Effector CD4-positive, alpha-beta T cell (primary cell): ENCODE measurements at places on chromosomes 16 and 17.

DNA sequence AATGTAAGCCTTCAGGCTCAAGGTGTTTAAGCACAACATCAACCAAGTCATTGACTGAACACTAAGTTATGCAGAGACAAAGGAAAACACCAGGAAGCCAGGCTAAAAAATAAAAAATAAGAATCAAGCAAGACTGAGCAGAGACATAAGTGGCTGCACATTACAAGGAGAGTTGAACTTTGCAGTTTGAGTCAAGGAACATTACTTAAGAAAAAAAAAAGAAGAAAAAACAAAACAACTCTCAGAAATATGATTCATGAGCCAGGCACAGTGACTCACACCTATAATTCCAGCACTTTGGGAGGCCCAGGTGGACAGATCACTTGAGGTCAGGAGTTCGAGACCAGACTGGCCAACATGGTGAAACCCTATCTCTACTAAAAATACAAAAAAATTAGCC is 168.1 kb downstream of the C16orf95 start:
- no peak for DNase-seq

- DNase-seq = no peak
Observed at GRCh38 chr17:68973098-68973846, 18.1 kb upstream of the ABCA8 start.

DNA sequence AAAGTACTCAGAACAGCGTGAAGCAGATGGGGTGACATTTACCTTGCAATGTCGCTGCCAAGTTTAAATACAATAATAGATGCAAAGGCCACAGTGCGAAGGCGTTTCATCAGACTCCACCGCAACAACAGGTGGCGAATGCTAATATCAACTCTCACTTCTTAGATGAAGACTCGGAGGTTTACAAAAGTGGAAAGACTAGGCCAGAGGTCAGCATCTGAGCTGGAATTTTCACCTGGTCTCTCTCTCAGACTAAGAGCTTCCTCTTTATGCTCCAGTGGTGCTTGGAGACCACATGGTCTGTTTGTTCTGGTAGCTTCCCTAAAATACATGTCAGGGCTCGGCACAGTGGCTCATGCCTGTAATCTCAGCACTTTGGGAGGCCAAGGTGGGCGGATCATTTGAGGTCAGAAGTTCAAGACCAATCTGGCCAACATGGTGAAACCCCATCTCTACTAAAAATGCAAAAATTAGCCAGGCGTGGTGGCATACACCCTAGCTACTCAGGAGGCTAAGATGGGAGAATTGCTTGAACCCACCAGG is 169.1 kb downstream of the XYLT1 start:
- no peak for DNase-seq

DNA sequence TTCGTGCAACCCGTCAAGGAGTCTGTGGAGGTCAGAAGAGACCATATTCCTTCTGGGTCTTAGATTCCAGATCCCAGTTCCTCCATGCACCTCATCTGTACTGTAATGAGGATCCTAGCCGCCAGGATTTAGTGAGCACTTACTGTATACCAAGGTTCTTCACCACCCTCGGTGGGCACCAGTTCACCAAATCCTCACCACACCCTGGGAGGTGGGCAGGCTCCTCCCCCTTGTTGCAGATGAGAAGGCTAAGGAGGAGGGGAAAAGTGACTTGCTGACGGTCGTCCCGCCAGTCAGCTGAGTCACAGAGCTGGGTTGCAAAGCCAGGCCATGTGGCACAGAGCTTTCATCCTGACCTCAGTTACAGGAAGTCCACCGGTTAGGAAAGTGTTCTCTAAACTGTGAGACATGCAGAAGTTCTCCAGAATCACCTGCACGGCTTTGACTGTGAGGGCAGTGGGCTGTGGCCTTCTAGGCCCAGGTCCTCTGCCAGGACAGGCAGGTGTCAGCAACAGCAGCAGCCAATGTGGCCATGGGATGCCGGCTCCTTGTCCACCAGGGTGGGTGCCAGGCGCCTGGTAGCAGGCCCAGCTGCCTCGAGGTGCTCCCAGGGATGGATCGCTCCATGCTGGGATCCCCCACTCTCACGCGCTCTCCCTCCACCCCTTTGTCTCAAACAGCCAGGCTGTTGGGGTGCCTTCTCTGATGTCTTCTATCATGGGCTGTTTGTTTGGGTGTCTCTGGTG is 240.3 kb upstream of the GSE1 start:
- no peak for DNase-seq

GRCh38 chr17:45747911-45748310 is 36.2 kb upstream of the CRHR1 start:
- no peak for DNase-seq

GRCh38 chr16:89153848-89154271 is 17.7 kb upstream of the CDH15 start:
- no peak for DNase-seq

GRCh38 chr16:15676506-15676905 is 26.5 kb downstream of the NDE1 start:
- DNase-seq = no peak

- DNase-seq = peak; percentile 74
Observed at GRCh38 chr17:77465358-77466041, 324.7 kb downstream of the SEC14L1 start.

DNA sequence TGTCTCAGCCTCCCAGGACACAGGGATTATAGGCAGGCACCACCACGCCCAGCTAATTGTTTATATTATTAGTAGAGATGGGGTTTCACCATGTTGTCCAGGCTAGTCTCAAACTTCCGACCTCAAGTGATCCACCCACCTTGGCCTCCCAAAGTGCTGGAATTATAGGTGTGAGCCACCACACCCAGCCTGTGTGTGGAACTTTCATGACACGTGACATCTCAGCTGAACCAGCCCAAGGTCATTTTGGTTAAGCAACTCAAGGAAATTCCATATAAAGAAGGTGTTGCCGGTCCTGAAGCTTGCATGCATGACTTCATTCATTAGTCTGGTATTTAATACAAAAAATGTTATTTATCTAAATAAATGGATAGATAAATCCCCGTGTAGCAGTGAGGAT is 145.5 kb downstream of the AXIN2 start:
- DNase-seq = no peak

DNA sequence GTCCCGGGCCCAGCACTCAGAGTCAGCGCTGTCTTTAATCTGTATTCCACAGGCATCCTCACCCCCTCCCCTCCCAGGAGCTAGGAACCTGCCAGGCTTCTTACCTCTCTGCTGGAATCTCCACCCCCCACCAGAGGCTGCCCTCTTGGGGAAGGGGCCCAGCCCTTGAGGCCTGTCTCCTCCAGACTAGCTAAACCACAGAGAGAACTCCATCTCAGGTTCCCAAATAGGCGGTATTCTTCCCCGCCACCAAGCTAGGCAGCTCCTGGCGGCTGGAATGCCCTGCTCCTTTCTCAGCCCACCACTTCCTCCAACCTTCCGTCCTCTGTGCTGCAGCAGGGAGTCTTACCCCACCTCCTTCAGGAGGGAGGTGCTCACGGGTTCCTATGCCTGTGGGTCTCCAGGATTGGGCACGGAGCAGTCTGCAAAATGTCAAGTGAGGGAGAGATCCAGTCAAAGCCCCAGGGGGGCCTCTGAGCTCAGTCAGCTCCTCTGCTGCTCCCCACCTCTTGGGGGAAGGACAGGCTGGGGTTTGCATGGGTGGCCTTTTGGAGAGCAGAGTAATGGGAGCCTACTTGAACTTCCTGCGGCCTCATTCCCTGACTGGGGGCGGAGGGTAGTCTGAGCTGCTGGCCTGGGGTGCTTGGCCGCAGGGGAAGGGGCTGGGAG is 55.7 kb downstream of the SREBF1 start:
- no peak for DNase-seq

DNA sequence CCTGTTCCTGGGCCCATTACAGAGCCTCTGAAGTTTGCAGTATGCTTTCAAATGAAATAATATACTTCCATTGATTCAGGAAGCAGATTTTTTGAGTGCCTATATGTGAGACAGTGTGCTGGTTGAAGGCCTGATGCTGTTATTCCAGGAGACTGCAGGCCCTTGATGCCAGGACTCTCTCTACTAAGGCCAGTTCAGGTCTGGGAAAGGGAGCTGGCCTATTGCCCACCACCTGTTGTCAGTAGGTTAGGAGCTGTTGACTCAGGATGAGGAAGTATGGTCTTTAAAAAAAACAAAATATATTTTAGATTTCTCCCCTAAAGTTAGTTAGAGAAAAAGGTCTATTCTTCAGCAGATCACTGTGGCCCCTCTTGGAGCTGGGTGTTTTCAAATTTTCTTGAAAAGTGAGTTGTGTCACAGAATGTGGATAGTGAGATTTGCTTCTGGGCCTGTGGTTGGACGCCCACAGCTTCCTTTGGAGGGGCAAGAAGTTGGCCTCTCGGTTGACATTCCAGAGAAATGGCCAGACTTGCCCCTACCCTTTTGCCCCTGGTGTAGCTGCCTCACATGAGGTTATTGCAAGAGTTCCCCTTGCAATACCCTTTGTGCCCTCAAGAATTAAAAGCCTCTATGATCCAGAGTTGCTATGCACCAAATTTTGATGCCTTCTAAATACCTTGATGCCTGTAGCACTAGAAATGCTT is 7.9 kb downstream of the ESRP2 start:
- no peak for DNase-seq

DNA sequence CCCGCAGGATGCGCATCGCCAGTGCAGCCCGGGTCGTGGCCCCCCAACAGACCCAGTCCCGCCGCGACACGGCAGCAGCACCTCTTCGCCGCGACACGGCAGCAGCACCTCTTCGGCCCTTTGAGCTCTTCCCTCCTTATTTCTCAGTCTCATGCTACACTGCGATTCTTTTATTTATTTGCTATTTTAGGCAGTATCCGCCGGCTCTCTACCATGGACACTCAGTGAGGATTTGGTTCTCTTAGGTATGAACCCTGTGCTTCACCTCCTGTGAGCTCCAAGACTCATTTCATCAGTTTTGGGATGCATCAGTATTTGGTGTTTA is 8.3 kb upstream of the MAP2K3 start:
- DNase-seq = no peak

DNA sequence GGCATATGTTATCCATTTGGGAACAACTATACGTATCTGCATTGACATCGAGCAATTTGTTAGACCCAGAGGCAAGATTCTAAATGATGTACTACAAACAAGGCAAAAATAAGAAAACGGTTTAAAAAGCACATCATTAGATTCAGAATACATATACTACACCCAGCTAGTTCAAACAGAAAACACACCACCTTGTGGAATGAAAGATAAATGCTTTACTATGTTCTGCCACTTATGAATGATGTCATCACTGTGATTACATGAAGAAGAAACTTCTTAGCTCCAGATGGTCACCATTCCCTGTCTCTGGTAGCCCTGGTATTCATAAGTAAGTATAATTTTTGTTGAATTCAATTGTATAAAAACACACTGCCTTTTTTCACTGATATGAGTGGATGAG is 7.8 kb downstream of the NACA2 start:
- no peak for DNase-seq

GRCh38 chr17:79444198-79444597 is 166.7 kb downstream of the RBFOX3 start:
- DNase-seq = no peak

DNA sequence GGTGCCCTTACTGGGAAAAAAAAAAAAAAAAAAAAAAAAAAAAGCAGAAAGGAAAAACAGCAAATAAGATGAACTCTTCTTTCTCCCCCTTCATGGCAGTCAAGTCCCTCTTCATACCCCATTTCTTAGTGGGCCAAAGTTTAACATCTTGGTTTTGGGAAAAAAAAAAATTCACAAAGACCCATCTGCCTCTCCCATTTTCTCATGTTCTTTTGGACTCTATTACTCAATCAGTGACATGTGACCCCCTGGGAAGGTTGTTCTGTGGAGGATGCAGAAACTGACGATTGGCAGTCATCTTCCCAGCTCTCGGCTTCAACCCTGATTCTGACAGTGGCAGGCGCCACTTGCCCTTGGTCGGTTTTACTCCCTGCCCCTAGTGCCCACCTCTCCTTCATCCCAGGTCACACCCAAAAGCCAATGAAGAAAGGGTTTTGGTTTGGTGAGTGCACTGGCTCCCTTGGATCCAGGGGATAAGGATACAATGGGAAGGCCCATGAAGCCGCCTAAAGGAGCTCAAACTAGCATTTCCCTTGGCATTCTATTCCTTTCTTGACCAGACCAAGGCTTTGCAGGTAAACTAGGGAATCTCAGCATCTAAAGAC is 60.7 kb upstream of the TBX2 start:
- DNase-seq = no peak

- DNase-seq = no peak
Observed at GRCh38 chr16:8855972-8856371, 12.8 kb downstream of the CARHSP1 start.

DNA sequence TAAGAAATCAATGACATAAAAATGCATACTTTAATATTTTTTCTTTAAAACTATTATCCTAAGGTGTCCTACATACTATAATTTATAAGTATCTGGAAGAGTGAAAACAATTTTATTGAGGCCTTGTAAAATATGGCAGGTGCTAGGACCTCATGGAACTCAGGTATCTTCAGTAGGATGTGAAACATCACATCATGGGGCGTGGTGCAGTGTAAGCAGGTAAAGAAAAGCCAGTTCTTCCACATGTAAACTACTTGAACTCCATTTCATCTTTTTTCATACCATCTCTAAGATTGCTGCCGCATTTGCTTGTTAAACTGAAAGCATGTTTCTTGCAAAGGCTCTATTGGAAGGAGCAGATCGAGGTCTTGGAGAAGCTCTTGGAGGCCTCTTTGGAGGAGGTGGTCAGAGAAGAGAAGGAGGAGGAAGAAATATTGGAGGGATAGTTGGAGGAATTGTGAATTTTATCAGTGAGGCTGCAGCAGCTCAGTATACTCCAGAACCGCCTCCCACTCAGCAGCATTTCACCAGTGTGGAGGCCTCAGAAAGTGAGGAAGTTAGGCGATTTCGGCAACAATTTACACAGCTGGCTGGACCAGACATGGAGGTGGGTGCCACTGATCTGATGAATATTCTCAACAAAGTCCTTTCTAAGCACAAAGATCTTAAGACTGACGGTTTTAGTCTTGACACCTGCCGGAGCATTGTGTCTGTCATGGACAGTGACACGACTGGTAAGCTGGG is at the start of gene CAPNS2:
Gene CAPNS2 (plus strand): TSS at position 253 of the 744 bp plus-strand sequence. CDS start 73 bp downstream, at position 326.
- no peak for DNase-seq

- DNase-seq = no peak
Observed at GRCh38 chr17:37774504-37774903, 29.6 kb upstream of the HNF1B start.

DNA sequence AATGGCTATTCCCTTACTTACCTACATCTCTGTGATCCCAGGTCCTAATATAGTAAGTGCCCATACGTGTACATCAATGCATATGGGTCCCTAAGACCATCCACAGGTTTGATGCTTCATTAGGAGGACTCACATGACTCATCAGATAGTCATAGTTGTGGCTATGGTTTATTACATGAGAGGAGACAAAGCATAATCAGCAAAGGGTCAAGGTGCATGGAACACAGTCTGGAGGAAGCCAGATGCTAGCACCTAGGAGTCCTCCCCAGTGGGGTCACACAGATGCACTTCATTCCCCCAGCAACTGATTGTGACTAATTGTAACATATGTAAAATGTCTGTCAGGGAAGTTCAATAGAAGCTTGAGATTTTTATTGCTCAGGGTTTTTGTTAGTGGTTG is 42.8 kb downstream of the PHKB start:
- DNase-seq = no peak

- no peak for DNase-seq
Observed at GRCh38 chr16:86634292-86634691, 55.9 kb downstream of the FOXL1 start.

- no peak for DNase-seq
Observed at GRCh38 chr17:43661699-43662412, at the start of gene MEOX1. Gene MEOX1, minus strand, starts transcription at chr17:43661922. Its CDS starts 388 bp downstream, at chr17:43661534.

GRCh38 chr17:6135996-6136395 is 65.8 kb downstream of the WSCD1 start:
- DNase-seq = no peak

GRCh38 chr16:52721331-52721730 is 174.4 kb upstream of the TOX3 start:
- no peak for DNase-seq

- DNase-seq = no peak
Observed at GRCh38 chr16:85187002-85187401, 74.7 kb upstream of the CIBAR2 start.
